ENCODE measurements at places on chromosomes 1 and 21.

GRCh38 chr1:206737729-206738201 is 32.8 kb upstream of the IL19 start:
- DNase-seq, result no peak

DNA sequence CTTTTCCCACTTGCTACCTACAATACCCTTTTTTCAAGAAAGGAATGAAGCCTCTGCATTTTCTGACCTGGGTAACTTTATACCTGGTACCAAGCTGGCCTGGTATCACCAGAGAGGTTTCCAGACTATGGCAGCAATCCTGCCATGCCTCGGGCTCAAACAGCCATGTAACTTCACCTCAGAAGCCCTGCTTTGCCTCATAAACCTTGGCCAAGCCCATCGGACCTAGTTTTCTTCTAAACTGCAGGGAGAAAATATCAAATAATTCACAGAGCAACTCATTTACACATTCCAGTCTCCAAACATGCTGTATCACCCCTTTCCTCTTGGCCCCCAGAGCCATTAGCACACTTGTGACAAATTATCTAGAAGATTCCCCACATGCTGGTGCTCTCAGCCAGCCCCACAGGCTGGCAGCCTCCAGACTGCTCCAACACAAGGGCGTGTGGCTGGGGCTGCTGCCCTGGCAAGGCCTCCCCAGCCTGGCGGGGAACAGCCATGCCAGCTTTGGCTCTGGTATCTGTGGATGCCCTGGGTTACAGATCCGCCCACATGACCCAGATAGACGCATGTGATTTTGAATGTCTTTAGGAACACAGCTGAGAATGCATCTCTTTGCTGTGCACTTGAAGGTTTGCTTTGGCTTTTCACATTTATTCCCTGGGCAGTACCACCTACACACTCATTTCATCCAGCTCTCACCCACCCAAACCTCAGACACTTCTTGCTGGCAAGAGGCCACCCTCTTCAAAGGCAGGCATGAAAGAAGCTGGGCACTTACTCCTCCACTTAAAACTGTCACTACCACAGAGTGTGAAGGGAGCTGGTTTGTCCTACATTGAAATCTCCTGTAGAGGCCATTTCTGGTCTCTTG is 70.0 kb upstream of the BCAR3 start:
- no peak for DNase-seq

GRCh38 chr1:155983191-155984024 is 5.1 kb upstream of the ARHGEF2 start:
- no peak for DNase-seq

- no peak for DNase-seq
Measured at GRCh38 chr1:96366516-96366915, 355.1 kb upstream of the PTBP2 start.

DNA sequence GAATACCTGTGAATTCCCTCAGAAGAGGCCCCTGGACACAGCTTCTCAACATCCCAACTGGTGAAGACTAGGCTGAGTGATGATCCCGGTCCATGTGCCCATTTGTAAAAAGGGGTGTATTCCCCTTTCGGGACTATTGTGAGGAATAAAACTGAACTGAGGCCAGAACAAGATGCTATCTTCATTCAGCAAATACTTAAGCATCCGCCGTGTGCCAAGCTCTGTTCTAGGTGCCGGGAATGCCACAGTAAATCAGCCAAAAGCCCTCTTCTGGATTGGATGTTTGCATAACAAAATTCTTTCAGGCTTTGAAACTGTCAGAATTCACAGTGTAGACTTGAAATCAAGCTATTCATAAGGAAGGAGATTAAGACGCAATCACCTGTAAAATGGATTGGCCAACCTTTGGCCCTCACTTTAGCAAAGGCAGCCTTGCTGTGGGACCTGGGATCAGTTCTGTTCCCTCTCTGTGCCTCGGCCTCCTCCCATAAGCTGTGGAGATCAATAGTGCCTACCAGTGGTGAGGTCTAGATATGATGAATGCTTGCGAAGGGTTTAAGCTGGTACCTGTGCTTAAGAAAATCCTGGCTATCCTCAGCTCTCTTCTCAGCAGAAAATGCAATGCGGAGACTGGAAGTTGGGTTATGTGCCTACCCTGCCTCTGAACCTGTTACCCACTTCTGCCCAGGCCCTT is 1.8 kb downstream of the ALPL start:
- DNase-seq, result no peak

GRCh38 chr1:201050515-201051277 is 27.2 kb upstream of the KIF21B start:
- no peak for DNase-seq

DNA sequence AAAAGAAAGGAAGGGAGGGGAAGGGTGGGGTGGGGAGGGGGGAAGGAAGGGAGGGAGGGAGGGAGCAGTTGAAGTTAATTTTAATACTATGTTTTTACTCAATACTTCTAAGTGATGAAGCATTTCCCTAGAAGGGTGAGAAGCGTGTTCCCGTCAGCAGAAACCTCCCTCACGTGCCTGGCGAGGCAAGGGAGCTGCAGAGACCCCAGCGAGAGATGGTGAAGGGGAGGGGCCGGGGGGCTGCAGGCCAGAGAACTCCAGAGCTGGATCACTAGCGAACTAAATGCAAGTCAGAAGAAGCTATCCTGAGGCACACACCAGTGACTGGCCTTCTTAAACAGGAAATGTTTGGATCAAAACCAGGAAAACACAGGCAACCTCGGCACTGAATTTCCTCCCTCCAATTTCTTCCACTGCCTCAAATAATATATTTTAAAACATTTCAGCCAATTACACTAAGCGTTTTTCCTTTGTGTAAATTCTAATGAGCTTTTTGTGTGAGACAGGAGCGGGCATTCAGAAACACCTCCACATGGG is 18.0 kb downstream of the WDR4 start:
- no peak for DNase-seq

GRCh38 chr1:17233675-17234320 is 15.1 kb upstream of the PADI3 start:
- DNase-seq, result no peak

DNA sequence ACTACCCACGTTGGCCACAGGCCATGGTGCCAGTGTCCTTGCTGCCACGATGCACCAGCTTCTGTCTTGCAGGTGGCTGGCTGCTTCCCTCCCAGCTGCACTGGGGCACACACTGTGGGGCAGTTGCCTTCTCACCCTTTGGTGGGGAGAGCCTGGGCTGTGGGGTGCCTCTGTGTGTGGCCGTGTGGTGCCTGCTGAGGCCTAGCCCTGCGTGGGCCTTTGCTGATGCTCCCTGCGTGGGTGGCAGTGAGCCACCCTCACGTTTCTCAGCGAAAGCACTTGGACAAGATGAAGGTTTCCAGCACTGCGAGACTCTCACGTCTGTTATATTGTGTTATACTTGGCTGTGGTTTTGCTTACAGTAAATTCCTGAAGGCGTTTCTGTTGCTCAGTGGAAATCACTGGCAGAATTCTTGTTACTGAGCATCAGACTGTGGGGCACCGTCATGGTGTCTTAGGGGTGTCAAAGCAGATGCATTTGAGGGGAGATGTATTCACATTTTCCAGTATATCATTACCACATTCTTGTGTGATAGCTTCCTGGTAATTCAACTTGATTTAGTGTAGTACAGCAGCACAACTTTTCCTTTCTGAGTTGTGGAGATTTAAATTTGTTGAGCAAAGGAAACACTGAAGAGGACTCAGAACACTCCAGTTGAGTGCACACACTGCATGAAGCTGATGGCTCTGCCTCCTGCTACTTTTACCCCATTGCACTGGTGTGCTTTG is 124.7 kb downstream of the PCBP3 start:
- DNase-seq, result no peak

- no peak for DNase-seq
Measured at GRCh38 chr1:113488576-113489177, 98.4 kb downstream of the MAGI3 start.

DNA sequence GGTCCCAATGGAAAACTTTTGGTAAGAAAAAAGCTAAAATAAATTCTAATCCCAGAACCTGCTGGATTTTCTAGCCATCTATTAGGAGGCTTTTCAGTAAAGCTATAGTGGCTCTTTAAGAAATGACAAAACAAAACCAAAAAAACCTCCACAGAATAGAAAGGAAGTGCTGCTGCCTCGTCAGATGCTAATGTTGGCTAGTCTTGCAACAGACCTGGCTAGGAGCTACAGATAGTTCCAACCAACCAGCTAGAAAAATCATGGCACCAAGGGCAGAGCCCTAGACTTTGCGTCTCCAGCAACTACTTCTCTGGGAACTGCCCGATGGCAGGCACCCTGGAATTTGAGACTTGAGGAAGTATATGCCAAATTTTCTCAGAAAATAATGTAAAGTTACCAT is 7.6 kb downstream of the CD101 start:
- no peak for DNase-seq

DNA sequence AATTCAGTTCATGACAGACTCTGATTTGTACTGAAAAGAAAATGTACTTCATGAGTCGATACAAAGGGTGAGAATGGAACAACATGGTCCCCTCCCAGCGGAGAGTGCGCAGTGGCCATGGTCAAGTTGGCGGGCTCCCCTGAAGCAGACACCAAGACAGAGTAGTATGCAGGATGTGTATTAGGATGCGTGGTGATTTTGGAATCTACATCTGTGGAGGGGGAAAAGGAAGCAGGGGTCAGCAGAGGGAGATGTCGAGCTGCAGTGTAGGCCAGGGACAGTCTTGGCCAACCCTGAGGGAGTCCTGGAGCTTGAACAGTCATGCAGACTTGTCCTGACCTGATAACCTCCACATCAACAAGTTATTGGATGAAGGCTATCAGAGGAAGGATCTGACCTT is 481.0 kb downstream of the OMA1 start:
- no peak for DNase-seq

- no peak for DNase-seq
Measured at GRCh38 chr1:188027613-188028012, 1198.9 kb downstream of the PLA2G4A start.

GRCh38 chr1:85296980-85297379 is 20.5 kb upstream of the BCL10 start:
- no peak for DNase-seq

GRCh38 chr1:156608981-156609380 is 7.7 kb upstream of the GPATCH4 start:
- DNase-seq, result no peak

GRCh38 chr21:16536643-16537434 is 807.1 kb downstream of the USP25 start:
- no peak for DNase-seq

GRCh38 chr21:37986751-37987399 is 70.6 kb upstream of the KCNJ6 start:
- DNase-seq, result no peak

GRCh38 chr1:152440635-152441471 is 26.8 kb upstream of the CRNN start:
- DNase-seq, result peak; percentile 31

DNA sequence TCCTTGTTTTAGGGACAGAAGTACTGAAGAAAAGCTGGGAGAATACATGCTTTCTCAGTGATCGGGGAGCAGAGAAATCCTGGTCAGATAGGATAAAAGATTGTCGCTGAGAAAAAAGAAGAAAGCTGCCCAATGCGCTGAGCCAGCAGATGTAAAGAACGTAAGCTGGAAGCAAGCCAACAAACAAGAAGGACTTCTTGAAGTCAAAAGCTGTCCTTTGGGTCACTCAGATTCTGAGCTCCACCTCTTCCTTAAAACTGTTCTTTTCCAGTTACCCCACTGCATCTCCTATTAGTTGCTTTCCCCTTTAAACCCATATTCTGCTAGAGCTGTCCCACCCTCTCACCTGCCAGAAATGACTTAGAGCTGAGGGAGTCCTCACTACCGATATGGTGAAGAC is 64.8 kb downstream of the GPR137B start:
- no peak for DNase-seq

DNA sequence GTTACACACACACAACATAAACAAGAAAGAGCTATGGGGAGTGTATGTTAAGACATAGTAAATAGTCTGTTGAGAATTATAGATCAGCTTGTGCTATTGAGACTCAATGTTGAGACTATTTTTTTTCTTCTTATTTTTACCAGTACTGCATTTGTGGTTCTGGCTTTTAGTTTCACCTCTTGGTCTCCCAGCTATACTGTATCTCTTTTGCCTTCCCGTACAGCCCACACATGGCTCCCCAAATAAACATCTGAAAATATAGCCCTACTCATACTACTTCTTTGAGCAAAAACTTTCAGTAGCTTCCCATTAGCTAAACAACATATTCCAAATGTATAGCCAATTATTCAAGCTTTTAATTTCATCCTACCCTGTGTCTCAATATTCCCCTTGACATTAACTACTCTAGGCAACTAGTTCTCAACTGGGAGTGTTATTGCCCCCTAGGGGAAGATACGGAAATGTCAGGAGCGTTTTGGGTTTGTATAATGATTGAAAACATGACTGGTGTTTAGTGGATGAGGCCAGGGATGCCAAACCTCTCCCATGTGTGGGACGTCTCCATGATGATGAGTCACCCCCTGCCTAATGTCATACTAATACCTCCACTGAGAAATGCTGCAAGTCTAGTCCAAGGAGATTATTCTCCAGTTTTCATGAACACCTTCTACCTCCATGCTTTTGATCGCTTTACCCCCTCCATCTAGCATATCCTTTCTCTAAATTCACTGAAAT is 6.8 kb downstream of the RPE65 start:
- DNase-seq, result no peak

DNA sequence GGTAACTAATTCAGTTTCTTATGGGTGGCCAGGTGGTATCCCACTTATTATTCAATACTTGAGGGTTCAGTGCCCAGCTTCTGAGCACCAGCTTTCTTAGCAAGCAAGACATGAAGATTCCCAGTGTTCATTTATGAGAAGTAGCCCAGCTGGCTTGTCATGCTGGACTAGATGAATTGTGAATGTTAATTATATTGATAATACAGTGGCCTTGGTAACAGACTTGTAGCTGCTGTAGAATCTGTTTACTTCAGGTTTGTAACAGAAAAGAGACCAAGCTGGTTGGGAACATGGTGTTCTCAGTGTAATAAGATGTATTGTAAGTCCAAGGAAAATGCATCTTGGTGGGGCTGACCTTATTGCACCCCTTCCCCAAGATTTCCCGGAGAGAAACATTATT is 10.1 kb downstream of the AHCYL1 start:
- DNase-seq, result no peak

Data from stimulated activated CD8-positive, alpha-beta memory T cell treated with anti-CD3 and anti-CD28 coated beads, Interleukin-7, amount 100 ng/mL, for 24 hours (primary cell).